Stimulated activated CD4-positive, alpha-beta T cell treated with anti-CD3 and anti-CD28 coated beads, Interleukin-1b, Interleukin-23, amount 100 ng/mL, for 4 hours (primary cell): ENCODE measurements at places on chromosomes 7 and 10.

- DNase-seq: no peak
Observed at GRCh38 chr7:128066858-128067257, 35.6 kb upstream of the LRRC4 start.

DNA sequence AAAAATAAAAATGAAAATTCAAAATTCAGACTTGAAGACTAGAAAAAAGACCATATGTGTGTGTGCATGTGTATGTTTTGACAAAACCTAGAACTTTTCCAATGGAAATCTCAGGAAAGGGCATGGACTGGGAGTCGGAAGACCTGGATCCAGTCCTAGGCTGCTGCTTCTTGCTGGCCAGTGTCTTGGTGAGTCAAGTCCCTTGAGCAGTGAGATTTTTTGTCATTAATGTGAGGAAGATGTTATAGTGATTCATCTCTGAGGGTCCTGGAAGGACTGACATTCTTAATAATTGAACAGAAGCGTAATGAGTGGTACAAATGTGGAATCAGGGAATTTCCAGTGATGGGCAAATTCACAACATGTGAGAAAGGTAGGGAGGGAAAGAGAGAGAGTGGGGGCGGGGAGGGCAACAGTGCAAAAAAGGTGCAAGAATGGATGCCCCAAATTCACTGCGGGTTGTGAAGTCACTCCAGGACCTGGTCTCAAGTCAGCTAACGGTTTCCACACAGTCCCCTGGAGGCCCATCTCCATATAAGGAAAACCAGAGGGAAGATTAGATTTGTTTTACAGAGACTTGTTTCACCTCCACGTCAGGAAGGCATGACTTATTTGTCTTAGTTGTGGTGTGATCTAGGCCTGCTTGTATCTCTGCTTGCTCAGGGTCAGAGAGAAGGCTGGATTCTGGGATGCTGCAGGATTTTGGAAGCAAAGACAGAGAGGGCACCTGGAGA is 201.7 kb downstream of the BUB3 start:
- no peak for DNase-seq

DNA sequence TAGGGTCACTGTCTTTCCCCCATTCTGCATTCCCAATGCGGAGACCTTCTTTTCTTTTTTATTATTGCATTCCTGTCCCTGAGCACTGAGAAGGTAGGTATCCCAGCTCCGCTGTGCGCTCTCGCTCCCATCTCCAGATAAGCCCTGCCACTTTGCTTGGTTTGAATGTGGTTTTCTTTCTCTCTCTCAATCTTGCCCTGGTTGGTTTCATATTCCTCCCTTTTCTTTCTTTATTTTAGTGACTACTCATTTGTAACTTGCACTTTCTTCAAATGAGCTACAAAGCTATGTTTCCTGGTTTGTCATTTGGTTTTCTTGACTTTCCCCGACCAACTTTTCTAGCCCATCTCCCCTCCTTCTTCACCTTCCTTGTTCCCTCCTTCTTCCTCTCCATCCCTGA is 29.0 kb upstream of the HSPB1 start:
- DNase-seq: no peak

DNA sequence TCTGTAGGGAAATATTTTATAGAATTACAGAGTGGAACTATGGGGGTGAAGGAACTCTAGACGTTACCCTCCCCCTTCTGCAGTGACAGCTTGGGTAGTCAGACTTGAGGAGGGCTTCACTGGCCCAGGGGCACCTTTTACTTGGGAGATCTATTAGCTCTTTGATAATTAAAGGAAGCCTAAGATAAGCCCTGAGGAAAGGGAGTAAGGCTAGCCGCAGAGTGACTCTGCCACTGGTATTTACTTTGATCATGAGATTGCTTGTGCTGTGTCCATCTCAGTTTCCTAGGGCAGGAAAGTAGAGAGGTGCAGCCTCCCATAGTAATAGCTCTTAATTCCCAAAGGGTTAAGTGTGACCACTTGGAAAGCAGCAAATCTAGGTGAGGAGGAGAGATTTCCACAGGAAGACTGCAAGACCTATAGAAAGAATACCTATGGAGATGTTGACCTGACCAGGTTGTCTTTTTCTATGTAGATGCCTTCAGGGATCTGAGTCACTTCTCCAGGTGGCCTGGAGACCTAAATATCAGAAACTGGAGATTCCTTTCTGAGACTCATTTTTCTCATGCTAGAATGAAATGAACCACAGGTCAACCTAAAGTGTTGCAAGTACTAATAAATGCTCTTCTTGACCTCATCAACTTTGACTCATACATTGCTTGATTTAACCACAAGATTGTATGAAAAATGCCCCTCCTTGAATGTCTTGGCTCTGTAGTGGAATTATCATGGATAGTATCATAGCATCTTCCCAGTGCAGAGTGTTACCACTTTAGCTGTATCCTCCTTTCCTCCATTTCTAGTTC is 447.3 kb upstream of the GHITM start:
- DNase-seq: no peak

DNA sequence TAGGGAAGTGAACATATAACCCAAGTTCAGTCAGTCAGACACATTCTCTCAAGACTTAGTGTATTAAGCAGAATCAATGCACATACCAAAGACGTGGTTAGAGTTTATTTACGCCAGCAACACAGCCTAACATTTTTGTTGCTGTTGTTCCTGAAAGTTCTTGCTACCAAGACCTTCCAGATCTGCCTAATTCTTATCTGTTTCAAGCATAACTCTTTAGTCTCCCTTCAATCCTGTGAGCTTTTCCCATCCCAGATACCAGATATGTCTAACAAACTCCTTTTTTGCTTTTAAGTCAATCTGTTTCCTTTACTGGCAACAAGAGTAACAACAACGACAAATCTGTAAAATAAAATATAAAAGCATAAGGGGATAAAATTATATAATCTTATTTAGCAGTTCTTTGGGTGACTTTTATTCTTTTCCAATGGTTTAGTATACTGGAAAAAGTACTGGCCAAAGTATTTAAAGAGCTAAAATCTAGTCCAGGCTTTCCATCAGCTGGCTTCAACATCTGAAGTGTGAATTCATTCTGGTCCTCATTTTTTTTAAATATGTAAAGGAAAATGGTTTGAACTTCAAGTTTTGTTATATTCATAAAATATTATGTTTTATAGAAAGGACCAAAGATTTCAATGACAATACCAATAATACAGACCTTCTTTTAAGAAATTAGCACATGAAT is 193.8 kb downstream of the IMMP2L start:
- no peak for DNase-seq

DNA sequence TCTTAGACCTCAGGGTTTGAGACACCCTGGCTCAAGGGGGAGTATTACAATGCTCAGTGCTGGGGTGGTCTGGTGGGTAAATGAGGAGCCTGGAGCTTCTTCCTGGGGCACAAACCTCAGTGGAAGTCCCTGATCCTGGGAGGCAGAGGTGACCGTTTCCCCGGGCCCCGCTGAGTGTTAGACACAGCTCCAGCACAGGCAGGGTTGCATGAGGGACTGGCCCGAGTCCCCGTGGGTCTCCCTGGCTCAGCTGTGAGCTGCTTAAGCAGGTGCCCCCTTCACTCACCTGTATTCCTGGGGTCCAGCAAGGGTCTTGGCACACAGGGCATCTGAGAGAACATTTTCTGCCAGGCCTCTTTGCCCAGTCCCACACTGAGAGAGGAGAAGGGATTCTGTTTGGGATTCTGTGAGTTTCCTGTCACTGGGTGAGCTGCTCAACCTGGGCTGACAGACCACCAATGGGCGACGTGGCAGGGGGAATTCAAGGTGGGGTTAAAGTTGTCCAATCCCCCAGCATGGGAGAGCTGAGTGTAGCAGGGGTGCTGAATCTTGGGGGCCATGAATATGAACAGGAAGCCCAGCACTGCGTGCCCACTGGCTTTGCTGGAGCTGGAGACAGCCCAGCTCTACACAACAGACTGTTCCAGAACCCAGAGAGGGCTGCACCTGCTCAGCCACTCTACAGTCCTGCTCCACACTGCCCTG is 29.9 kb downstream of the DDIT4 start:
- no peak for DNase-seq

- no peak for DNase-seq
Observed at GRCh38 chr10:42690449-42691360, 52.3 kb upstream of the ZNF33B start.

DNA sequence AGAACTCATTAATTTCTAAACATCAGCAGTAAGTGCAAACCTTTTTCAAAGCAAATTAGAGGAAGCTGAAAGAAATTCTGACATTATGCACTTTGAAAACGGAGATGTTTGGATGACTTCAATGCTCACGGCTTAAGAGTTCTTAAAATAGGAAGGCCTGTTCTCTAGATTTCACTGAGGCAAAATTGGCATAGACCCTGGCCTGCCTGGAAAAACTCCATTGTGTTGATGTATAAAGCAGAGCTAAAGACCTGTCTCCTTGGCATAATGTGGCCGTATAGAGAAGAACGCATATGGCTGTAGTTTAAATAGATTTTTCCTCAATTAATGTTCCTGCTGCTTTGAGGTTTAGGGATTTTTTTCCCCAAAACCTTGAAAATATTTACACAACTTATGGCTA is 24.5 kb upstream of the AGMO start:
- DNase-seq: no peak

GRCh38 chr10:26509307-26509706 is 71.2 kb downstream of the APBB1IP start:
- no peak for DNase-seq

DNA sequence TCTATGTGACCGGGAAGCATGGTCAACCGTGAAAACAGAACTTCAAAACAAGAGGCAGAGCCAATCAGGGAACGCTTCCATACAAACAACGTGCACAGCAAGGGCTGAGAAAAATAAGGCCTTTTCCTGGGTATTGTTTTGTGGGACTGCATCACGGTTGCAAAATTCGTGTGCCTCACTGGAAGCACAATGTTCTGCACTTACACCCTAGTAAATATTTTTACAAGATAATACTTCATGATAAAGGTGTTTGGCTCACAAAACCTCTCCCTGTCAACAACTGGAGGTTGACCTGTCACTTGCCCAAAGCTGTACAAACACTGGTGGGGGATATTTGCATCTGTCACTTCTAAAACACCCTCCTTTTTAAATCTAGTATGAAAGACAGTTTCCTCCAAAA is 37.0 kb downstream of the KLF6 start:
- DNase-seq: no peak

DNA sequence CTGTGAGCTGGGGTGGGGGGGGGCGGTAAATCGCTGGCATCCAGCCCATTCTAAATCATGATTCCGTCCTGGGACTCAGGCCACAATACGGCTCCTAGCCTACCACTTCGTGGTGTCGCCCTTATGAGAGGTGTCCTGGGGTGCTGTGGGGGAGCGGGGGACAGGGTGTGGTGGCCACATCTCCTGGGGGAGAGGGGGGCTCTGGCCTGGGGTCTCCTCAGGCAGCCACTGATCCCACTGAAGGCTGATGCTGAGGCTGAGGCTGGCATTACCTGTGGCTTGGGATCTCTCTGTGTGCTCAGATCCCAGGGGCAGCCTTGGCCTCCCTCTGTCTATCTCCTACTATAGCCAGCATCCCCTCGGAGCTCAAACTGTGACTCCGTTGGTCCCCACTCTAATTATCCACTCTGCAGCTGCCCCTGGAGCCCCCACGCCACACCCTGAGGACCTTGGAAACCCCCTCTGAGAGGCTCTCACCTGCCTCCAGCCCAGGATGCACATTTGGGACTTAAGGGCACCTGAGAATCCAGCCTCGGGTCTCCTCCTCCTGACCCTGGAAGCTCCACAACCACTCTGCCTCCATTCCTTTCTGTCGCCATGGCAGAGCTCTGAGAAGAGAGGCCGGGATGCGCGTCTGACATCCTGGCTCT is 249.3 kb upstream of the TCERG1L start:
- DNase-seq: no peak

- DNase-seq: no peak
Observed at GRCh38 chr7:128872394-128872824, 9.8 kb downstream of the ATP6V1F start.

GRCh38 chr10:130894471-130894870 is 417.1 kb downstream of the TCERG1L start:
- DNase-seq: no peak

DNA sequence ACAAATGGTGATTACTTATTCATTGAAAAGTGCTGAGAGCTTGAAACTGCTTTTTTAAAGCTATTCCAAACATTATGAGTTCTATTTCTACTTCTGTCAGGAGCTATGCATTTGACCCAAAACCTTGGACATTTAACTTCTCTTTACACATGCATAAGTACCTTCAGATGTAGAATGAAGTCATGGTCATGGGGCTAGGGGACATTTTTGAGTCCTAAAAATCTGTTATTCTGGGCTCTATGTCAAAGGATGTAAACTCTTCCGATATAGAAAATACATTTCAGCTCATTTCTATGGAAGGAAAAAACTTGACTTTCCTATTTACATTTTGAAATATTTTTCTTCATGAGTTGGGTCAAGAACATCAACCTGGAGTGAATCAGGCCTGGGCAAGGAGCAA is 179.5 kb upstream of the CXCL12 start:
- no peak for DNase-seq

DNA sequence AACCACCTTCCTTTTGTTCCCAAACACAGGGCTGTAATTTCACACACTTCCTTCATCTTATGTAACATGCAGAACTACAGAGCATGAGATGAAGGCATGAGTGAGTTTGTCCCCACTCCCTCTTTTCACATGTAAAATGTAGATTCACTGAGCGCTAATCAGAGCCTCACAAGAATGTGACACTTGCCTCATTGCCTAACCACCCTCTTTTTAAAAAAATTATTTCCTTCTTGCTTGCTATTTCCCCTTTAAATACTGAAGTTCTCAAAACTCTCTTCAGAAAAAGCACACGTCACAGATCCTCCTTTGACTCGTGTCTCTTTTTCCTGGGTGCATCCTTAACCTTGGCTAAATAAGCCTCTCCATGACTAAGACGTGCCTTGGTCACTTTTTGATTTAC is 121.2 kb upstream of the TARP start:
- DNase-seq: no peak

DNA sequence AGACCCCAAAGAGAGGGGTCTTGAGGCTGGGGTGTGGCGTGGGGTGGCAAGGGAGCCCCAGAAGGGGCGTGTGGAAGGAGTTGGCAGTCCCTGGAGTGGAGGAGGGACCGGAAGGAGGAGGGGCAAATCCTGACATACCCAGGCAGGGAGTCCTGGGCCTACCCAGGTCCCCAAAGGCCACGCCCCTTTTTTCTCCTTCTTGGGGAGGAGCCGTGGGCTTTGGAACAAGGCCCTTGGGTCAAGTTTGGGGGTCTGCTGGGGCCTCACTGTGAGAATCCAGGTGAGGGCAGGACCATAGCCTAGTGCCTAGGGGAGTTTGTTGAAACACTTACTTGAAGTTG is 1.2 kb upstream of the SMARCD3 start:
- DNase-seq: no peak

- DNase-seq: no peak
Observed at GRCh38 chr10:100904917-100905316, 7.8 kb upstream of the SLF2 start.

DNA sequence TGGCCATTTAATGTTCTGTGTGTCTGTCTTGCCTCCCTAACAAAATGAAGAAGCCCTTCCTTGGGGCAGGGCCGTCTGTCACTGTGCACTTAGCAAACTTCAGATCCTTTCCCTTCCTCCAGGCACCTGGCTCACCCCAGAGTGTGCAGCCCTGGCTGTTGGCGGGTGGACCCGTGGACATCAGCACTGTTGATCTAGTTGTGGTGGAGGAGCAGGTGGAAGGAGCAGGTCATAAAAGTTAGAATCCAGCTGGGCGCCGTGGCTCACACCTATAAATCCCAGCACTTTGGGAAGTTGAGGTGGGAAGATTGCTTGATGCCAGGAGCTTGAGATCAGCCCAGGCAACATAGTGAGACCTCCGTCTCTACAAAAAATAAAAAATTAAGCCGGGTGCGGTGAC is 12.7 kb downstream of the RAB19 start:
- DNase-seq: no peak
